IPS DF 19.7 (cell line): ENCODE measurements at places on chromosomes 6 and 20.

DNA sequence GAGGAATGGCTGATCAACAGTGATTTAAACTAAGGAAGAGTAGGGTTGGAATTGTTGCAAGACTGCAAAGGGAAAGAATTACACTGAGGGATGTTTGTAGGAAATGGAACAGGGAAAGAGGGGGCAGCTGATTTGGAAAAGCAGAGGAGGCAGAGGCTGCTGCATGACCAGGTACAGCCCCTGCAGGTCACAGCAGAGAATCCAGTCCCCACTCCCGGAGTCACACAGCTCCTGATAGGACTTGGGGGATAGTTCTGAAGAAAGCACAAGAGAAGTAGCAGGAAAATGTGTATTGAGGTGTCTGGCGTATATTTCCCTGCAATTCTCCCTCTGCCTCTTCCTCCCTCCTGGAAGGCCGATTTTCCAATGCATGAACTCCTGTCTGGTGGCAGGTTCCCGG lies 92.5 kb upstream of the PDE10A start:
- peak; percentile 12 for DNase-seq

DNA sequence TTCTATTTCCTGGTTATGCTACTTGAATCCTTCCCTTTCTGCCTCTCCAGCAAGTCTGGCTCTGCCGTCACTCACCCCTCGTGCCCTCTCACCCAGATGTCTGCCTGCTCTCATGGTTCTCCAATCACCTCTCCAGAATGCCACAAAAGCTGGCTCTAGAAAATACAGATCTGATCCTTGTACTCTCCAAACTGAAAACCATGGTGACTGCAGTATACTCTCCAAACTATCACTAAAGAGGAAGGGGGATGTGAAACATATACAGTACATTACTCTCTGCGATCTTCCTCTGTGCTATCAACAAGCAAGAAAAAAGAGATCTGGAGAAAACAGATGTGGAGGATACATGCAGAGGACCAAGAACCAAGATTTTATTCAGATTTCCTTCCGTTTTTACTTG lies 91.1 kb downstream of the ATXN1 start:
- DNase-seq: no peak

DNA sequence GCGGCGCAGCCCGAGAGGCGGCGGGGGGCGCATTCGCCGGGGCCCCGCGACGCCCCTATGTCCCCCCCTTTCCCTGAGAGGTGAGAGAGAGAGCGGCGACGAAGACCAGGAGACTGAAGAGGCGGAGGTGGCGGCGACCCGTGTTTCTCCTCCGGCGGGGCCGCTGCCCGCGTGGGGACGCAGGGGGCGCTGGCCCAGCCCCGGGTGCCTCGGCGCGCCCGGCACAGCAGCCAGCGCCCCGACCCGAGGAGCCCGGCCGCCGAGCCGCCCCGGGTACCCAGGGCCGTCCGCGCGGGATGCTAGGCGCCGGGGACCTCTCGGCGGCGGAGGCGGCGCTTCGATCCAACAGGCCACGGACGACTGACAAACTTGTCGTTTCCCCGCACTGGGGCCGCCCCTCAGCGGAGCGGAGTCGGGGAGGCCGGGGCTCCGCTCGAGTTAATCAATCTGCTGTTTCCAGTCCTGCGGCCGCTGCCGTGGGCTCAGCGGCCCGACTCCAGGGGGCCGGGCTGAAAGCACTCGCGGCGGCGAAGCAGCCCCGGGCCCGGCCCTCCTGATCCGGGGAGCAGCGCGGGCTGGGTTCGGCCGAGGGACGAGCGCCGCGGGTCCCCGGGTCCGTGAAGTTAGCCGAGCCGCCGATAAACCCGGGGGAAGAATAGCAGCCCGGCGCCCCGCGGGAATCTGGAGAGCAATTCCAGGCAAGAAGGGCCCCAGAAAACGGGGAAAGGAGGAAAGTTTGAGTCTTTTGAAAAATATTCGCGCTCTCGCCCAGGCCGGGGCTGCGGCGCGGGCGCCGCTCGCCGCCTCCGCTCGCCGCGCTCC lies 631 bp downstream of the MDGA1 start:
- DNase-seq: no peak

- no peak for DNase-seq
Observed at GRCh38 chr6:130683761-130684517, 143.3 kb upstream of the SMLR1 start.

GRCh38 chr6:104928141-104928540 lies 28.8 kb upstream of the LIN28B start:
- no peak for DNase-seq

GRCh38 chr6:138307816-138308730 lies 69.6 kb upstream of the SMIM28 start:
- no peak for DNase-seq

DNA sequence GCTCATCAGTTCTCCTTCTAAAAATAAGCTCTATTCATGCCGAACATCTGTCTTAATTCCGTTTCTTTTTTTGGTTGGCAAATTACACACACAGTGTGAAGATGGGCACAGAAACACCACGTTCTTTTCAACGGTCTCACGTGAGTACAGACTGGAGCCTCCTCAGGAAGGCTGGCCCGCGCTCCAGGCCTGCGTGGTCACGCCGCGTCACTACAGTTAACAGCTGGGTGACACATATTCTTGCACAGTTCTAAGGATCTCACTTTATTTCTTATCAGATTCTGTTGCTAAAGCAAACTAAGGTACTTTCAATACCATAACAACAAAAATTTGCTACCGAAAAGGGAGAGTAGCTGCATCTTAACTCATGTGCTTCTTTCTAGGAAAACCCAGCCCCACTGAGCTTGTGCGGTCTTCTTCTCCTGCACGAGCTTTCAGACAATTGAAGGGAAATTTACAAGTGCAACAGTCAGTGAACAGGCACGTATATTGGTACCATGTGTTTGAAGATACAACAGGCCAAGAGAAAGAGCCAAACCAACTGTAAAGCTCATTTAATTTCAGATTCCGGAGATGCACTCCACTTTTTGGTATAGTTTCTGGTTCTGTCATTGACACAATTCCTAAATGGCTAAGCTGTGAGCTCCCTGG lies 55.6 kb upstream of the MPC1 start:
- no peak for DNase-seq

DNA sequence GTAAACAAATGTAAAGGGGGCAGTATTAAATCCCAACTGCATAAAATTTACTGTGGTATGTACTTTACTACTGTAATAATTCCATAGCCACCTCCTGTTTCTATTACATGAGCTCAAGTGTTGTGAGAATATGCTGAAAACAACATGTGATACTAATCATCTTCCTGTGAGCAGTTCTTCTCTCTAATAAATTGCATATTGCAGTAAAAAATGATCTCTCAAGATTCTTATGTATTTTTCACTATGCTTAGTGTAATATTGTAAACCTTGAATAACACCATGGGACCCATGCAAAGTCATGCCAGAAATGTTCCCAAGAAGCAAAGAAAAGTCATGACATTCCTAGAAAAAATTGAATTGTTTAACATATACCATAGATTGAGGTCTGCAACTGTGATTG lies 133.0 kb upstream of the ATXN1 start:
- DNase-seq: no peak

GRCh38 chr6:31740397-31741223 lies 805 bp downstream of the MSH5 start:
- no peak for DNase-seq

DNA sequence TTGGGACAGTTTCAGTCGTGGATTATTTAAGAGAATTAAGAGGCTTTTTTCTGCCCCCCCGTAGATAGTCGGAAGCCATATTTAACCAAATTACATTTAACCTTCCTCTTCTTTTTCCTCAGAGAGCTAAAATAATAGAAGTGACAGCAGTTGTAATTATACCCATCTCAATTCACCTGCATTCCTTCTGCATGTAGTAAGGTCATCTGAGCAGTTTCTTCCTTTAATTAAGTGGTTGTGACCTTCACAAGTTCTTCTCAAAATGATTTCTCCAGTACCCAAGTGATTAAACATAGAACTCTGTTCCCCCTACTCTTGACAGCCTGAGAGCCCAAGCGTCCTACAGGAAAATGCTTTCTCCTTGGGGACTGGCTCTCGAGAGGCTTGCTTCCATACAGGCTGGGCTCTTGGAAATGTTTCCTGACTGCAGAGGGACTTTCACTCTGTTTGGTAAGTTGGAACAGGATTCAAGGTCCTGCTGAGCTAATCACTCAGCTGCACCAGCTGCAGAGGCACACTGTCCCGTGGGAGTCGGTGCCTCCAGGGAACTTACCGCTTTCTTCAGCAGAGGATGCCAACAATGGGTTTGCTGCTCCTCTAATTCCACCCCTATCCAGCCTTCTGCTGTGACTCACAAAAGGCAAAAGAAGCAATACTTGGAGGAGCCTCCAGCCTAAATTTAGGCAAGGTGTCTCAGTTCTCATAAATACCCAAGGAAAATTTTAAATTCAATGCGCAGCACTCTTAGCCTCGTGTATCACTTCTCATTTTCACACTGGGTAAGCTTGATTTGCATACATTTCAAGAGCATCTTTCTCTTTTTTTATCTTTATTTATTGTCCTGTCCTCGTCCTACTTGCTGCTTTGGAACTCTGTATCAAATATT lies 414.9 kb downstream of the KIF16B start:
- no peak for DNase-seq

DNA sequence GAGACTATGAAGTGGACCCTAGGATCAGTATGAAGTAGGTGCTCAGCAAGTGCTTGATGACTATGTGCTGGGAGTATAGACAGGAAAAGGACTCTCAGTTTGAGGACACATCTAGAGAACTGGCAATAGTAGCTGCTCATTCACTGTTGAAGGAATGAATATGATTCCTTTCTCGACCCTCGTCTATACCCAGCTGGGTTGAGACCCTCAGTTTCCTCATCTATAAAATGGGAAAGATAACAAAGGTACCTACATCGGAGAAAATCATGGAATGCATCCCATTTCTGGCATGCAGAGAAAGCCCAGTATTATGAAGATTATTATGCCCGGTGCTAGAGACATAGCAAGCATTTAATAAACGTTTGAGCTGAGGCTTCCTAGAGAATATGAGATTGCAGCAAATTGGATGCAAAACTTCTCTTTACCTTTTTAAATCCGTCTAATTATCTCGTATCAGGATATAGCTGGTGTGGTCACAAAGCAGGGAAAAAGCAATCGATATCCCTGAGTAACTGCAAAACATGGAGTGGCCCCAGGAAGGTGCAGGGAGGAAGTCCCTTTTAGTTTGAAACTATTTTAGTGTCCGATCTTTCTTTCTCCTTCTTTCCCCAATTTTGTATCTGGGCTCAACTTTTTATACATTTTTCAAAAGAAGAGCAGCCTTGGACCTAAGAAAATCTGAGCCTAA lies 2.8 kb upstream of the PCK1 start:
- DNase-seq: no peak

- DNase-seq: no peak
Observed at GRCh38 chr6:145241039-145241438, 494.3 kb downstream of the EPM2A start.

DNA sequence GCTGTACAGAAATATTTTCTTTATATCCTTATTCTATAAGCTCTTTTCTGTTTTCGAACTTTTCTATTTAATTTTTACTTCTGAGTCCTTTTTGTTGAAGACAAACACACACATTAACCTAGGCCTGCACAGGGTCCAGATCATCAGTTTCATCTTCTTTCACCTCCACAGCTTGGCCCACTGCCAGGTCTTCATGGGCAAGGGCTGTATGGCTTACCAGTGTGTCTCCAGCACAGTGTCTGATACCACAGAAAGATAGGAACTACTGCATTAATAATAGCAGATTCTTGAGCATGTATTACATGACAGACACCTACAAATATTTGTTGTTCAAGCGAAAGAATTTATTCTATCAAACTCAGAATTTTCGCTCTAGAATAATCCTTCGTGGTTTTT lies 24.4 kb downstream of the QKI start:
- no peak for DNase-seq

DNA sequence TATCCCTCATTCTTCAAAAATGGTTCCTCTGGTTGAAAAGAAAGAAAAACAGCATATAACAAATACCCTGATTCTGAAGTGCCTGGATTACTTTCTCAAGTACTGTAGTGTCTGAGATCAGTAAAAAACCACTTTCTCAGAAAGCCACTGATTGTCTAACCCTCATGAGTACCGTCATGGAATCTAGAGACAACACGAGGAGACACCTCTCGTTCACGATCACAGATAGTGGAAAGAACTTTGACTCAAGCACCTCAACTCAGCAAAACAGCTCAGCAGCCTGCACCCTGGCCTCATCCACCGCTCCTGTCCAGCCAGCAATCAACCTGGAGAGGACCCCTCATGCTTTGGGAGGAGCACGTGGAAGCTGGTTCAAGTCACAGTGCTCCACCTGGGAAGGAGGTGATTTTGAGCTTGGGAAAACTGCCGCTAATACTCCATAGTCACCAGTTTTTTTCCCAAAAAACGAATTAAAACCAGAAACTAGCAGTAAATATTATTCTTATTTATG lies 1.0 kb downstream of the SCML4 start:
- no peak for DNase-seq

DNA sequence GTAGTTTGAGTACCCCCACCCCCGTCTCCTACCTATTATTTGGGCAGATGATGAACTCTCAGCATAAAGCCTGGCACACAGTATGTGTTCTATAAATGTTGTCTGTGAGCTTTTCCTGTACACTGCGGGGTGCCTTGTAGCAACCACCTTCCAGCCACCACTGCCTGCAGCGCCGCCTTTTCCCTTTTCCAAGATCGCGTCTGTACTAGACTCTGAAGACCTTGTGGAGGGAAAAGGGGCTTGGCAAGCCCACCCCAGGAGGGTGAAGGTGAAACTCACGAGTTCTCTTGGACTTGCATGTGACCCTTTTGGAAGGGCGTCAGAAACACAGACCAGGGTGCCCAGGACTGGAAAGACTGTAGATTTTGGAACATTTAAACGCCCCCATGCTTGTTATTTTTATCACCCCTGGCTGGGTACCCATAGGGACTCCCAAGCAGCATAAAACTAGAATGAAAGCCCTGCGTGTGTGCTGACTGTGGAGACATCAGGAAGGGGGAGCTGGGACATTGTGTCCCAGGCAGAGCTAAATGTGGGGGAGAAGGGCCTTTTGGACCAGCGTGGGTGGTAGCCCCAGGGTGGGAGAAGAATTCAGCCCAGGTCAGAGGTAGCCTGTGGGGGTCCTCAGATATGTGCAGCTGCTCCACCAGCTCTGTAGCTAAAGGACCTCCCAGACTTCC lies 8.3 kb downstream of the BAK1 start:
- no peak for DNase-seq

DNA sequence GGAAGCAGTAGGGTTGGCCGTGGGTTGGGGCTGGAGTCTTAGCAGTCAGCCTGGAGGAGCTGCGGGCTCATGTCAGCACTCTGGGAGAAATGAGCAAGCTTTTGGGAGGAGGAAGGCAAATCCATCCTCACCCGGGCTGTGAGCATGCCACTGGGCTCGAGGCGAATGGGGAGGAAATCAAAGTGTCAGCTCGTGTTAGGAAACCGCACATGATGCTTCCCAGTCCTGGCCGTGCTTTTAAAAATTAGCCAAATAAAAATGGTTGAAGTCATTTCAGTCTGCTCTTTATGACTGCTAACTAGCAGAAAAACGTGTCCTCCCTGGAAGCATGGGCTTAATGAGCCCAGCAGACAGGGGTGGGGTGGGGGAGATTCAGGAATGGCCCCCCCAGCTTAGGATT lies 98.1 kb downstream of the NFATC2 start:
- no peak for DNase-seq
